Effector memory CD4-positive, alpha-beta T cell (primary cell): ENCODE measurements at places on chromosomes 16 and 17.
A peak's percentile ranks its signal among the peaks of the same experiment; 100 is the strongest.

DNA sequence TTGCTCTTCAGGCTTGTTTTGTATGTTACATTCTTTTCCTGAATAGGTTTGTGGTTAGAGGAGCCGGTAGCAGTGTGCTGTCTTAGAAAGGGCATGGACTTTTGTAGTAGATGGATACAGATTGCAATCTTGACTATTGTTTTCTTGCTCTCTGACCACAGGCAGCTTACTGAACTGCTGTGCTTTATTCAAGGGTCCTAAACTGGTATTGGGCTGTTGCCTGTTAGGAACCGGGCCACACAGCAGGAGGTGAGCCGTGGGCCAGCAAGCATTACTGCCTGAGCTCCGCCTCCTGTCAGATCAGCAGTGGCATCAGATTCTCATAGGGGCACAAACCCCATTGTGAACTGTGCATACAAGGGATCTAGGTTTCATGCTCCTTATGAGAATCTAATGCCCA, 373.9 kb downstream of the CPPED1 start:
- DNase-seq: no peak

GRCh38 chr17:70208825-70209555, 39.7 kb downstream of the KCNJ2 start:
- DNase-seq: no peak

DNA sequence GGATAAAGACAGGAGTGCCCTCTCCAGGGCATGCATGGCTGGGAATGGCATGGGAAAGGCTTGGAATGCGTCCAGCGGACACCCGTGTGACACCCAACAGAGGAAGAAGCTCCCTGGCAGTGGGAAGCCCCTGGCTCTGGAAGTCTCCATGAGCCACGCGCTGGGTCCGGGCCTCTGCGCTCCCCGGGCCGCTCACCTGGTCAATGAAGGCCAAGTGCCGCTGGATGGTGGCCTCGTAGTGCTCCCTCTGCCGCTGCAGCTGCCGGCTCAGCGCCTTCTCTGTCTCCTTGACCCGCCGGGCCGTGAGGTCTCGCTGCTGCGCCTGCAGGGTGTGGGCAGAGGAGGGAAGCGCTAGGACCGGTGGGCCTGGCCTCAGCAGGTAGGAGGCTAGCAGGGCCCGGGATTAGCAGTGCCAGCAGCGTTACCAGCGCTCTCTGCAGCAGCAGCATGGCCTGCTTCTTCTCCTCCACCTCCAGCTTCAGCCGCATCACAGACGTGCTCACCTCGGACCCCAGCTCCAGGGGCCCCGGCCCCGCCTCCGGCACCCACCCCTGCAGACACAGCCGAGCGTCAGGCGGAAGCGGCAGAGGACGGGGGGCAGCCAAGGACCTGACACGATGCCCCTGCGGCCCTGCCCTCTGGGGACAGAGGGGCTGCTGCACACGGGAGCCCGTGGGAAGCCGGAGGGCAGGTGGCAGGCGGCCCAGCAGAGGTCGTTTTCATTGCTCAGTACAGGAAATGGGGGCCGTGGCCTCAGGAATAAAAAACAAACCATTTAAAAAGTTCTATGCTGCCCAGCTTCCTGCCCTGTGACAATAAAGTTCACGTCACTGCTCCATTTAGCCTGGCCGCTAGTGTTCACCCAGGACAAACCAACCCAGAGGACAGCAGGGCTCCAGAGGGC, 26.0 kb downstream of the CEP131 start:
- DNase-seq: no peak

GRCh38 chr16:16127469-16128116, 95.7 kb downstream of the ABCC6 start:
- peak; percentile 34 for DNase-seq

DNA sequence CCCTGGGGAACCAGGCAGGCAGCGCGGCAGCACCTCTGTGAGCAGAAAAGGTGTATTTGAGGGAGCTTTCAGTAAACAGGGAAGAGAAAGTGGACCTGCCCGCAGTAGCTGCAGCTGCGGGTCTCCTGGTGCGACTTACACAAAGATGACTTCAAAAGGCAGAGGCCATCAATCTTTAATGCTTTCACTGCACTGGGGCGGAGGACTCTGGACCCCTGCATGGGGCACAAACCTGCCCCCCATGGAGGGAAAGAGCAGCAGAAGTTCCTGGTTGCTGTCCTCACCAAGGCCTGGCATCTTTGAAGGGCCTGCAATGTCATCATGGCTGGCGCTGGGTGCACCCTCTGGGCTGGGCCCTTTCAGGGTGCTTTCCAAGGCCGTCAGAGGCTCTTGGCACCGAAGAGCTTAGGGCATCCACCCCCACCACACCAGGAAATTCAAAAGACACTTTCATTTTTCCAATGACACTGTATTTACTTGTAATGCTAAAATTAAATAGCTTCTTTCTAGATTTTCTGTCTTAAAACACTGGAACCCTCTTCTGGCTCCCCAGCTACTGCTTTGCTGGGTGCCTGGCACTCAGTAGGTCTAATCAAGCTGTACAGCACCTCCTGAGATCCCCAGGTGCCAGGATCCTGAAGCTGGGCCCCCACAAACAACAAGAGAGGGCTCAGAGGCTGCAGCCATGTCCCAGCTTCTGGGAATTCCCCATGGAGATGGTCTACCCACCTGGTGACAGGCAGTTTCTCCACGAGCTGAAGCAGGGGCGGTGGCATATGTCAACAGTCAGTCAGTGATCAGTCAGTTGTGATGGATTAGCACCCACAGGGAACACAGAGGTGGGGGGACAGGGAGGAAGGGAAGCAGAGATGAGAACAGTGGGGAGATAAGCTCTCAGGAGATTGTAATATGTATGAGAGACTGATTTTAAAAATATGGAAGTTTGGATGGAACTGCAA, 2.1 kb upstream of the CACNG1 start:
- no peak for DNase-seq
